ENCODE measurements at places on chromosomes 6 and 20.

GRCh38 chr6:35202066-35202546 lies 11.7 kb upstream of the SCUBE3 start:
- DNase-seq, result no peak

GRCh38 chr6:158080849-158081656 lies 87.0 kb downstream of the SERAC1 start:
- no peak for DNase-seq

GRCh38 chr20:19969106-19969505 lies 48.1 kb upstream of the NAA20 start:
- no peak for DNase-seq

DNA sequence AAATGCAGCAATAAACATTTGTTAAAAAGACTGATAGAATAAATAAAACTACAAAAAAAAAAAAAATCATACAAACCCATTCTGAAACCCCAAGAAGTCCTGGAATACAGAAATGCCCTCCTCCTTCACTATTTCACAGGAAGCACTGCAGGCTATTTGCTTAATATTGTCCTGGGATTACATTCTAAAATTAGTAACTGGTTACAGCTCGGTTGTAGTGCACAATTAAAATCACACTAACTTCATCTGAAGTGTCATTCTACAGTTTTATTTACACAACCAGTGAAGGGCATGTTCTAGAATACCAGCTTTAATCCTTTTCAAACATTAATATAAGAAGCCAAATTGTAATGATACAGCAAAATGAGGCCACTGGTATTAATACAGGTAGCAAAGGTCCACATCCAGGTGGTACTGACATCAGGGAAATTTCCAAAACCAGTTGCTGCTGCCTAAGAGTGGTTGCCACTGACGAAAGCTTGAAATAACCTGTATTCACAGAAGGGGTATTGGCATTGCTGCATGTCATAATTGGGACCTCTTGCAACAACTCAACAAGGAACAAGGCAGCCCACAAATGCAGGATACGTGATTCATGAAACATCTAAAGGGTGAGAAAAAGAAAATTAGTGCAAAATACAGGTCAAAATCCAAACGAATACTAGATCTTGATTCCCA lies 26.9 kb downstream of the AKIRIN2 start:
- no peak for DNase-seq

Data from midbrain (tissue), 1 donor.